Activated CD4-positive, alpha-beta memory T cell treated with anti-CD3 and anti-CD28 coated beads, Interleukin-2, amount 10 ng/mL, durations not matched to agents 7 days and 5 days (primary cell): ENCODE measurements at places on chromosomes 2 and 18. TPM values are rescaled to one million over a fixed set of nuclear protein-coding genes. Genes with fewer than 3 reads are reported as not detected.

Gene IL36B
- total RNA-seq = not detected

Gene CNTNAP5
- total RNA-seq = not detected

Gene CAPN14
- total RNA-seq = 0.35 TPM

Gene CYP27A1
- total RNA-seq = not detected

Gene MEP1B
- total RNA-seq = 0.13 TPM

Gene SYT4
- total RNA-seq = not detected

Gene DLGAP1
- total RNA-seq = 0.53 TPM

Gene SEMA4F
- 8.2 TPM for total RNA-seq

Gene TRABD2A
- 35.9 TPM for total RNA-seq

Gene DSG4
- total RNA-seq = not detected

Gene OXER1
- total RNA-seq = not detected

Gene INO80C
- total RNA-seq = 18.4 TPM

Gene DPP10
- total RNA-seq = not detected

Gene TMEM214
- total RNA-seq = 80.7 TPM

Gene TMEM17
- 0.13 TPM for total RNA-seq

Gene C2orf66
- 0.33 TPM for total RNA-seq

Gene FTCDNL1
- 0.86 TPM for total RNA-seq

Gene RHOB
- 14.0 TPM for total RNA-seq

Gene SCG2
- total RNA-seq = 0.15 TPM

Gene COL4A4
- total RNA-seq = 0.10 TPM

Gene STPG4
- total RNA-seq = not detected

Gene TEKT4
- not detected for total RNA-seq

Gene DPYSL5
- total RNA-seq = not detected

Gene STARD6
- total RNA-seq = not detected

Gene MC5R
- total RNA-seq = not detected

Gene SEMA4C
- total RNA-seq = 22.2 TPM
